Stomach (tissue), 19 donors: ENCODE measurements at places on chromosomes 13 and 19. TPM values are rescaled to one million over a fixed set of nuclear protein-coding genes. Genes with fewer than 3 reads are reported as not detected.

ELL gene
- polyA plus RNA-seq = 8.1 TPM

DNA sequence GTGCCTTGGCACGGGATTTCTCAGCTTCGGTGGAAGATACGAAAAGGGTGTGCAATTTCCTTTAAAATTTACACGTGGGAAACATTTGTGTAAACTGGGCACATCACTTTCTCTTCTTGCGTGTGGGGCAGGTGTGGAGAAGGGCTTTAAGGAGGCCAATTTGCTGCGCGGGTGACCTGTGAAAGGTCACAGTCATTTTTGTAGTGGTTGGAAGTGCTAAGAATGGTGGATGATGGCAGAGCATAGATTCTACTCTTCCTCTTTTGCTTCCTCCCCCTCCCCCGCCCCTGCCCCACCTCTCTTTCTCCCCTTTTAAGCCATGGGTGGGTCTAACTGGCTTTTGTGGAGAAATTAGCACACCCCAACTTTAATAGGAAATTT lies 7.2 kb downstream of the SLITRK5 start:
- peak; percentile 12 for DNase-seq

GRCh38 chr19:46221981-46222610 lies 7.4 kb upstream of the IGFL1 start:
- DNase-seq = peak; percentile 76

- DNase-seq = no peak
Measured at GRCh38 chr13:44030615-44031014, 150.9 kb downstream of the LACC1 start.
